ENCODE measurements at places on chromosomes 3 and 15.
A peak's percentile ranks its signal among the peaks of the same experiment; 100 is the strongest.

DNA sequence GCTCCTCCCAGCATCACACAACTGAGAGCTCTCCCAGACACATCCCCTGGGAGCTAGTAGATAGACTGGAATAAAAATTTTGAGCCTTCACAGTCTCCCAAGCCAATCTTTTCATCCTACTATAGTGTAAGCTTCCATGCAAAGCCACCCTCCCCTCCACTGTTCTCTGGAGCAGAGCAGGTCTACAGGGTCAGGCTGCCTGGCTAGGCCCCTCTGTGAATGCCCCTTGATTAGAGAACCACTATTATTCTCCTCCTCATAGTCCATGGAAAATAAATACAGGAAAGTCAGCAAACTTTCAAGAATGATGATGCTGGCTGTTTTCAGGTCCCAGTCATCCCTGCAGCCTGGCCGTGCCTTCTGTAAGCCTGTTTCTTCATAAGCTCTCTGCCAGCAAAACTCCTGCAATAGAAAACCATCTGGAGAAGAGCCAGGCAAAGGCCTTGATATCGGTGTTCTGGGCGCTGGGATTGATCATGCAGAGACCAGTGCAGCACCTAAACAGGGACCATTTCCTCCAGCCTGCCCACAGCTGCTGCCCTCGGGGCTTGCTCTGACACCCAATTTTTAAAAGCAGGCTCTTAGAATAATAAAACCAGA lies 51.7 kb downstream of the CRYGS start:
- DNase-seq = no peak

DNA sequence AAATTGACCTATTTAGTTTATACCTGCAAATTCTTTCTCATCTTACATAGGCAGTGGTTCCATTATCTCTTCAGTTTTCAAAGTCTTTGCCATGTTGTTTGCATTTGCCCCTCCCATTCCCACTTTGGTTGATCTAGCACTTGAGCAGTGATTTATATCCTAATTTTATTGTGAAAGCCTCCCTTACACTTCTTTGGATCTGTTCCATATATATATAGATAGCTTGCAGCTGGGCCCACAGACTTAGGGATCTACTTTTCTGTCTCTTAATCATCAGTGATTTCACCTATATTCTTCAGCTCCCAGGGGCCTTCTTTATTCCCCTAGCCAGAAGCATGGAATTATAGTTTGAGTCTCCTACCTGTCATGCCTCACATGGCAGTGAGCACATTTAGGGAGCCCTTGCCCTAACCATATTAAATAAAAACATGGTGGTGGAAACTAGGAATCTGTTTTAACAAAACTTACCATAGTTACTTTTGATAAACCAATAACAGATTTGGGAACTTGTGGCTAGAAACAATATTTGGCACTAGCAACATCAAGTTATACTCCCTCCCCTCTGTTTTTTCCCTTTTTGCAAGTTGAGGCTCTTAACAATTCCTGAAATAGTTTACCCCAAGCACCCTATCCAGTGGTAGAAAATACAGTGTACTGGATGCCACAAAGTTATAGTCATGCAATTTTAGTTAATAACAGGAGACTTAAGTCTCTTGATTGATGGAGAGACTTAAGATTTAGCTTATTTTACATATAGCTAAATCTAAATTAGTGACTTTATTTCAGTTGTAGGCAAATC lies 41.7 kb downstream of the ARIH1 start:
- DNase-seq = no peak

DNA sequence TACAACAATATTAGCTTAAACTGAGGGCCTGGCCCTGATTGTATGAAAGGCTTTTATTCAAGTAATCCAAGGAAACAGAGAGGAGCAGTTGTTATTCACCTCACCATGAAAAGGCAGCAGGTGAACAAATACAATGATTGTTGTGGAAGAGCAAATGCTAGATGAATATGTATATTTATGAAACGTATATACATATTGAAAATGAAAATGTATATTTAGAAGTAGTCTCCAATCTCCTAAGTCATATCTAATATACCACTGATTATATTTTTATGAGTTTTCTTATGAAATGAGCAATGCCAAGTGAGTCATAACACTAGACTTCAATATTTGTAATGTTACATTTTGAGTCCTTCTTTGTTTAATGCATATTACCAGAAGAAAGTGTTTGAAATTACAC lies 116.2 kb upstream of the KCNMB2 start:
- no peak for DNase-seq

GRCh38 chr3:9930804-9931418 lies 2.7 kb upstream of the CRELD1 start:
- DNase-seq = peak; percentile 63

DNA sequence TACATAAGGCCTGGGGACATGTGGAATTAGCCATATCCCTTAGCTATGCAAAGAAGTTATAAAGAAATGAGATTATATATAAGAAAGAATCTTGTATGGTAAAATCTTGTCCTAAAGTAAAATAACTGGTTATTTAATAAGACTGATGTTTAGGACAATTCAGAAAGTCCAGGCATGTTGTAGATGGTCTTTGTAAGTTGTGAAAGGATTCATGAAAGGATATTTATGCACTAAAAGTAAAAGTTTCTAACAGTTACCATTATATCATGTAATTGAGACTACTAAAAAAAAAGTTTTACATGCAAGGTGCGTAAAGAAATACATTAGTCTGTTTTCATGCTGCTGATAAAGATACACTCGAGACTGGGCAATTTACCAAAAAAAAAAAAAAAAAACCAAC lies 146.3 kb downstream of the FMN1 start:
- DNase-seq = no peak

DNA sequence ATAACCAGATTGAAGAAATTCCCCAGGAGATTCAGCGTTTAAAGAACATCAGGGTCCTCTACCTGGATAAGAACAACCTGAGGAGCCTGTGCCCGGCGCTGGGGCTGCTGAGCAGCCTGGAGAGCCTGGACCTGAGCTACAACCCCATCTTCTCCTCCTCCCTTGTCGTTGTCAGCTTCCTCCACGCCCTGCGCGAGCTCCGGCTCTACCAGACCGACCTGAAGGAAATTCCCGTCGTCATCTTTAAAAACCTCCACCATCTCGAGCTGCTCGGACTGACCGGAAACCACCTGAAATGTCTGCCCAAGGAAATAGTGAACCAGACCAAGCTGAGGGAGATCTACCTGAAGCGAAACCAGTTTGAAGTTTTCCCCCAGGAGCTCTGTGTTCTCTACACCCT lies 9.4 kb upstream of the LRRC34 start:
- no peak for DNase-seq

DNA sequence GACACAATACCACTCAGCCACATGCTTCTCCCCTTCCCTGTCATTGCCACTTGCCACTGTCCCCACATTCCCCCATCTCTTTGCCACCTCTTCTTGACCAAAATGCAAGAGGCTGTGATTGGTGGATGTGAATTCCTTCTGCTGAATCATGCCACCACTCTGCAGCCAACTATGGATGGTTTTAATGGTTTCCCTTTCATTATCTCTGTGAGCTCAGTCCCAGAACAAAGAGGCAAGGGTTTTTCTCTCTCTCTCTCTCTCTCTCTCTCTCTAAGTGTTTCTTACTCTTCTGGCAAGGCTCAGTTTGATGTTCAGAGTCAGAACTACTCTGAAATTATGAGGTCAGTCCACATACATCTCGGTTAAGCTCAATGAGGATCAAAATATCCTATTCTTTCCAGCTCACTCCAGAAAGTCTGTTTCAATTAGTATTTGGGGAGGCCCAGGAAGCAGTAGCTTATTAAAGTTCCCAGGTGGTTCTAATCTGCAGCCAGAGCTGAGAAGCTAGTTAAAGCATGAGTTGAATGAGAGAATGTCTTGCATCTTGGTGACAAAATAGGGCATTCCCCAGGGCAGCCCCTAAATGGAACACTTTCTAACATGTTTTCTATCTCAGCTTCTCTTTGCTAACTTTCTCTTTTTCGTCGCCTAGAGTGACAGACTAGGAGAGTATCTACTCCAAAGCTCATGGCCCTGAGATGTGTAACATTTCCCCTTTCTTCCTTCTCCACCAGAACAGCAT lies 8.5 kb upstream of the ILDR1 start:
- DNase-seq = no peak

- no peak for DNase-seq
These were observed 11.6 kb downstream of the FSIP1 start for GRCh38 chr15:39770748-39771689.

GRCh38 chr3:30518181-30518864 lies 88.1 kb upstream of the TGFBR2 start:
- no peak for DNase-seq

GRCh38 chr3:128490915-128491690 lies 1.9 kb downstream of the GATA2 start:
- no peak for DNase-seq

DNA sequence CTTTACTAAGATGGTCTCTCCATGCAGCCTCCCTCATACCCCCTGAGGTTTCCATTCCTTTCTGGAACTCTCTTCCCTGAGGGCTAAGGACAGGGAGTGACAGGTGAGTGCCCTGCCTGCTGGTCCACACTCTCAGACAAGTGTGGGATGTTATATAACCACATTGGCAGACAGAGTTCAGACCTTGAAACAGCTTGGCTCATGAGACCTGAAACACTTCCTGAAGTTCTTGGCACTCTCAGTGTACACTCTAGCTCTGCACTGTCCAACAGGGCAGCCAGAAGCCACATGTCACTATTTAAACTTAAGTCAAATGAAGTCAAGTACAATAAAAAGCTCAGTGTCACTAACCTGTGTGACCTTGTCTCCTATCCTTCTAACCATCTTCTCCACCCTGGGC lies 188.5 kb downstream of the ZNF621 start:
- no peak for DNase-seq

- no peak for DNase-seq
These were observed 11.6 kb upstream of the NR2C2 start for GRCh38 chr3:14935592-14936345.

DNA sequence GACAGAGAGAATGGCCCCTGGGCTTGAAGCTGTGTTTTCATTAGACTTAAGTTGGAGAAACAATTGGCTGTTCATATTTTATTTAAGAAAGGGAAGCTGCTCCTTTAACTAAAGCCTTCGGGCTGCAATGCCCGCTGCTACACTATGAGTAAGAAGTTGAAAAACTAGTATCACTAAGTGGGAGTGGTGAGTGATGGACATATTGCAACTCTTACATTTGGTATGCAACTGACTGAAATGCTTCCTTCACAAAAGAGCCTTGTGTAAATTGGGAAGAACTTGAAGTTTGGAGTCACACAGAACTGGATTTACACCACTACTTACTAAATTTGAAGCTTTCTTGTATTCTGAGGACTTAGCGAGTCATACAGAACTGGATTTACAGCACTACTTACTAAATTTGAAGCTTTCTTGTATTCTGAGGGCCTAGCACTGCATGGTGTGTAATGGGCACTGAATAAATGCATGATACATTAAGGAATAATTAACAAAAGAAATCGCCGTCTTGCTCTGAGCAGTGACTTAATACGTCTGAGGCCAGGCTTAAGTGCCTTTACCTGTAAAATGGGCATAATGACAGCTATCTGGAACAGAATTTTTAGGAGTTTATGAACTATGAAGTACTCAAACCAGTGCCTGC lies 149.5 kb downstream of the RYR3 start:
- DNase-seq = no peak

GRCh38 chr3:66501483-66502244 lies 842 bp upstream of the LRIG1 start:
- DNase-seq = no peak

GRCh38 chr3:117473981-117474538 lies 764.5 kb downstream of the TUSC7 start:
- DNase-seq = no peak

- DNase-seq = no peak
These were observed 96.0 kb downstream of the SUCLG2 start for GRCh38 chr3:67558426-67558825.

DNA sequence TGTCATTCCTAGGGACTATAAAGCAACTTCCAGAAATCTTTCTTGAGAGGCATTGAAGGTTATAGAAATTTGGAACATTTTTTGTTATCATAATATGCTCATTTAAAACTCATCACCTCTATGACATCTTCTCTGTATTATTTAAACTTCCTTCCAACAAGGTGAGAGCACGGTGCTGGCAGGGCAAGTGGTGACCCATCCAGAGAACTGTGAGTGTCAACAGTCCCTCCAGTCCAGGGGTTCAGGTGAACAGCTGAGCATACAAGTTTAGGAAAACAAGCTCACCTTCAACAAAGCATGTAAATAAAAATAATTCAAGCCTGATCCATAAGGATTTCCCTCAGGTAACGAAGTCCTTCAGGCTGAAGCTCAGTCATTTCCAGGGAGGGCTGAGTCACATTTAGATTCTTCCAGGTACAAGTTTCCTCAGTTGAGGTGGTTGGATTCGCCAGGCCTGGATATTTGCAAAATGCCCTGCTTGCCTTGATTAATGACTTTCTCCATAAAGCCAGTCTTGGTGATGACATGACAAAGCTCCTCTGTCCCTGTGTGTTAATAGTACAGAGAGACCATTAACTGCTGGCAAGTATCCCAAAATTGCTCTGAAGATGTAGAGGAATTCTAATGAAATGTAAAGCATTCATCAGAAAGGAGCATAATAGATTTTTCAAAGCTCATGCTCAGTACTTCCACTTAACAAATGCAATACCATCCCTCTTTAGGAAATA lies 263.6 kb upstream of the GADL1 start:
- DNase-seq = no peak

DNA sequence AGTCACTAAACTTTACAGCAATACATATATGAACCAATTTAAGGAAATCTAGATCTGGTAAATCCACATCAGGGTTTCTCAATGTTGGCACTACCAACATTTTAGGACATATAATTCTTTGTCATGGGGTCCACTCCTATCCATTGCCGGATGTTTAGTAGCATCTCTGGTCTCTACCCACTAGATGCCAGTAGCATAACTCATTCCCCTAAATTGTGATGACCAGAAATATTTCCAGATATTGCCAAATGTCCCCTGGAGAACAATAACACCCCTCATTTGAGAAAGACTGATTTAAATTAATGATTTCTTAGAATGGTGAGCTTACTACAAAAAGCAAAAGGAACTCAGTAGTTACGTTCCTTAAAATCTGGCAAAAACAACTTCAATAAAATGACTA lies 23.1 kb upstream of the ANKRD28 start:
- no peak for DNase-seq

- no peak for DNase-seq
These were observed 2.9 kb downstream of the PIAS1 start for GRCh38 chr15:68057034-68057433.

DNA sequence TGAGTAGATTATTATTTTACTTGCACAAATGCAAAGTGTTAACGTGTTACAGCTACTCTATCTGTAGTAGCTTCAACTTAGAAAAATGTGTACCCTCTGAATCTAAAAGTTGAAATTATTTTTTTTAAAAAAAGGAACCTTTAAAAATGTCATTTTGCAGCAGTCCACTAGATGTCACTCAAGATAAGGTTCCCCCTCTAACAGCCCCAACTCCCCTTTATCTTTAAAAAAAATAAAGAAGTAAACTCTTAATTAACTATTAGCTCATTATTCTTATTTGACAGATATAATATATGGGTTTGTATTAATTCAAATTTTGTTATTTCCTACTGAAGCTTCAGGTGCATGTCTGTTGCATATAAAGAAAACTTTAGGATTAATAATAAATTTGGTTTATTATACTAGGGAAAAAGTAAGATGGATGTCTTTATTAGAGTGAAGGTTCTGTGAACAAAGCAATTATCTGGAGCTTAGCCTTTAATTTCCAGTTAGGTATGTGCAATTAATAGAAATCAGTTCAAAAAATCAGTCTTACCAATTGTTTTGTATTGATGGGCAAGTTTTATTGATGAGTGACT lies 288.5 kb downstream of the VGLL3 start:
- DNase-seq = peak; percentile 9

- DNase-seq = no peak
These were observed 15.4 kb downstream of the TGM5 start for GRCh38 chr15:43251185-43251870.

- no peak for DNase-seq
These were observed 29.7 kb upstream of the FBLN2 start for GRCh38 chr3:13519006-13519791.
